Activated T-cell treated with anti-CD3 and anti-CD28 coated beads, Interleukin-2, amount 50 U/mL, for 72 hours (primary cell): ENCODE measurements at places on chromosomes 1 and 21. TPM values are rescaled to one million over a fixed set of nuclear protein-coding genes. Genes with fewer than 3 reads are reported as not detected.

Gene DMBX1
- not detected for total RNA-seq

Gene SLAMF7
- total RNA-seq = 42.6 TPM

Gene CRB1
- 0.48 TPM for total RNA-seq

Gene TRIM46
- total RNA-seq = 9.8 TPM

DNA sequence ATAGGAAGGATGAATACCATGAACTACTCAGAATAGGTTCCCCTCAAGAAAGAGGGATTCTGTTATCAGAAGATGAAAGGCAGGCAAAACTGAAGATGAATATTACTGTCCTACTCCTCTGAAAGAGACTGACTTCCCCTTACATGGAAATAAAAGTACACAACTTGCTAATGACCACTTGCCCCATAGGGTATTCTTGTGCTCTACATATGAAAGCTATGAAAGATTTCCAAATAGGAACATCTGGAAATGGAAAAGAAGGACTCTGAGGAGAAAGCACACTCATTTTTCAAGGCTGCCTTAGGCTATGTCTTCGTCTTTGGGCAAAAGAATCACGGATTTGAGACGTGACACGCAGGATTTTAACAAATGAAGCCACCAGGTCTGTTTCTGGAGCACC, 170.1 kb upstream of the DAB1 start:
- no peaks in the 10 kb centered on the region for H3K4me1 ChIP-seq
- no peaks in the 10 kb centered on the region for H3K36me3 ChIP-seq
- DNase-seq = no peak
- H3K27me3 ChIP-seq = no peaks in the 10 kb centered on the region

DNA sequence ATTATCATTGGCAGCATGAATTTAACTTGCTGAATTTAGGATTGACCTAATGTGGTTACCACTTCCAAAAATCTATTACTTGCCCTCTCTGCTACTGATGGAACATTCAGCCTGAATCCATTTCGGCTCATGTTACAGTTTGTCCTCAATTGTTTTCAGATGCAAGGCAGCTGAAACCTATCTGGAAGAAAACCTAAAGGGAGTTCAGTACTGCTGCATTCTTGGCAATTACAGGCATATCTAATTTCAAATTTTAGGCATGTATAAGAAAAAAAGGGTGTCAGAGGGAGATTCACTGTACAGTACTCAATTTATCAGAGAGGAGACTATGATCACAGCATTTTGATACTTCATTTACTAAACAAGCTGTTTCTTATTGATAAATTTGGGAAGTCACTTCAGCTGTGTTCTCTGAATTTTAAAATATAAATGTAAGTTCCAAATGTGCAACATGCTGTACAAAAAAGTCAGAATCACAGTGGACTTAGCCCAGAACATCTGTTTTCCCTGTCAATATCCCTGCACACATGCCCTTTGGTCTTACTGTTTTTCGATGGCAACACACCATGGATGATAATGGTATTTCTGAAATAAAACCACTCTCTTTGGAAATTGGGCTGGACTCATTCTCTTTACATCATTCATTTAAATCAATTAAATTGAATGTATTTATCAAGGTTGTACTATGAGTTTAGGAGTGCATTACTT, 651.6 kb upstream of the ADGRL4 start:
- no peaks in the 10 kb centered on the region for H3K4me1 ChIP-seq
- no peaks in the 10 kb centered on the region for H3K36me3 ChIP-seq
- no peaks in the 10 kb centered on the region for H3K27me3 ChIP-seq
- no peak for DNase-seq

DNA sequence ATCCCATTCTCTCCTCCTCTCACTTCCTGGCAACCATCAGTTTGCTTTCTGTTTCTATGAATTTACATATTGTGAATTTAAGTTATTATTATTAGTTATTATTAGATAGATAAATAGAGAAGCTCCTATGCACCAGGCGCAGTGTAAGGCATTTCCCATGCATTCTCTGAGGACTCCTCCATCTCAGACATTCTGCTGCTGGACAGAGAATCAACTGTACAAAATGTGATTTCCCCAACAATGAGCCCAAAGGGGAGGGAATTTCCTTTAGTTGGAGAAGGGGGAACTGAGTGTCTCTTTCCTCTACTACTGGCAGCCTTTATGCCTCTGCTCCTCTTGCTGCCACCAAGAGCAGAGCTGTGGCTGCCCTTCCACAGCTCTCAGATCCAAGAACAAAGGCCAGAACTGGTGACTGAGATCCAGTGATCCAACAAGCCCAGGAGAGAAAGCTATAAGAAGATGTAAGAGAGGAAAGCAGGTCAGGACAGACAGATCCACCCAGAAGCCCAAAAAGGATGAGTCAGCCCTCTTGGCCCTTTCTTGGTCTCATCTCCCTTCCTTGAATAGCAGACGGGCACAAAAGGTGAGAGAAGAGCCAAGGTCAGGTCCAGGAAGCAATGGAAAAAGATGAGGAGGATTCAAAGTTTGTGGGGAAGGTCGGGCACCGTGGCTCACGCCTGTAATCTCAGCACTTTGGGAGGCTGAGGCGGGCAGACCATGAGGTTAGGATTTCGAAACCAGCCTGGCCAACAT, 3.5 kb upstream of the IVL start:
- peaks cover 9% of the 10 kb centered on the region for H3K4me1 ChIP-seq
- no peak overlapping the region for H3K27ac ChIP-seq
- no peak for DNase-seq
- H3K4me3 ChIP-seq = no peak overlapping the region
- H3K36me3 ChIP-seq = no peaks in the 10 kb centered on the region

DNA sequence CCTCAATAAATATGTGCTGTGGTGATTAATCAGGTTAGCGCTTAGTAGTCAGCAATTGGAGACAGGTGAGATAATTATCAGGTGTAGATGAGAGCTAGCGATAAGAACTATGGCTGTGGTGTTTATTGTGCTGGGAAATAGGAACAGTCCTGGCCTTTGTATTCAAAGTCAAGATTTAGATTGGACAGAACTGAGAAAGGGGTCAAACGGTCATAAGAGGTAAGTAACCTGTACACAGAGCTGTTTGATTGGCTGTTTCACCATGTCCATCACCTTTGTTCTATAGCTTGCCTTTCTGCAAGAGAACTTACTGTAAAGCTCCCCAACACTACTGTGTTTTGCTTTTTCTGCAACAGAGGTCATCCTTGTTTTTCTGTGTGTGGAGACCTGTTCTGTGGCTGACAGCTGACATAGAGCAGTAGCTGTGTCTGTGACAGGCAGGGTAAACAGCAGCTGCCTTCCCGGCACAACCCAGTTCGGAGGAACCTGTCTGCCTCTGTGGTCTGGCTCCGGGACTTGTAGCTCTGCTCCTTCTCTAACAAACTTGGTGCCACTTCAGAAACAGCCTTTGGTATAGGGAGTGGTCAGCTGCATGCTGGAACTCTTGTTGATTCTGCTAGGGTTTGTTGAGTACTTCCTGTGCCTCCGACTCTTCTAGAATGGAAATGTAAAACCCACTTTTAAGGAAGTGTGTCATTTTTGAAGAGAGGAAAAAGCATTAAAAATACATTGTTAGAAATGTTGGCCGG, 21.1 kb upstream of the CDC42 start:
- H3K4me1 ChIP-seq = peaks cover 54% of the 10 kb centered on the region
- H3K36me3 ChIP-seq = no peaks in the 10 kb centered on the region
- H3K27me3 ChIP-seq = no peaks in the 10 kb centered on the region
- H3K4me3 ChIP-seq = peak overlapping the region; percentile 74
- DNase-seq = peak; percentile 60
